Stimulated activated CD8-positive, alpha-beta memory T cell treated with anti-CD3 and anti-CD28 coated beads, Interleukin-15, amount 100 ng/mL, for 1 hour (primary cell): ENCODE measurements at places on chromosomes 4 and X.

GRCh38 chr4:39324446-39324845, 41.7 kb downstream of the RFC1 start:
- no peak for DNase-seq

DNA sequence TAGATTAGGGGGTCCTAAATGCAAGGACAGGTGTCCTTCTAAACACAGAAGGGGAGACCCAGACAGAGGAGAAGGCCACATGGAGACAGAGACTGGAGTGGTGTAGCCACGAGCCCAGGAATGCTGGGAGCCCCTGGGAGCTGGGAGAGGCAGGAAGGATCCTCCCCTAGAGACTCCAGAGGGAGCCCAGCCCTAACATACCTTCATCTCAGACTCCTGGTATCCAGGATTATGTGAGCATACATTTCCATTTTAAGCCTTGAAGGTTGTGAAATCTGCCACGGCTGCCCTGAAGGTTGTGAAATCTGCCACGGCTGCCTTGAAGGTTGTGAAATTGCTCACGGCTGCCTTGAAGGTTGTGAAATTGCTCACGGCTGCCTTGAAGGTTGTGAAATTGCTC, 148.4 kb downstream of the ASMT start:
- DNase-seq, result no peak

DNA sequence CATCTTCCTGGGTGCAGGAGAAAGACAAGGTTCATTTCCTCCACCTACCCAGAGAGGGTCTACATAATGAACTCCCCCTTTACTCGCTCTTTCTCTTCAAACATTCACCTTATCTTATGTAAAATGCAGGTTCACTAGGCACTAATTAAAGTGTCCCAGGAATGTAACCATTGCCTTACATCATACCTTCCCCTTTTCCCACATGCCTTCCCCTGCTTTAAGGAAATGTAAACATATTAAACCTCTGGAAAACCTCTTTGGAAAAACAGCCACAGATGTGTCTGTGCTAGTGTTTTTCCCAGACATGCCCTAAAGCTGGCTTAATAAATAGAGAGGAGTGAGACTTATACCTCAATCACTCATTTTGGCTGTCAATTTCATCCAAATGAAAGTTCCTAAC, 15.8 kb downstream of the TBC1D9 start:
- DNase-seq, result no peak

- DNase-seq, result no peak
Observed at GRCh38 chr4:43234626-43235415, 342.3 kb downstream of the GRXCR1 start.

DNA sequence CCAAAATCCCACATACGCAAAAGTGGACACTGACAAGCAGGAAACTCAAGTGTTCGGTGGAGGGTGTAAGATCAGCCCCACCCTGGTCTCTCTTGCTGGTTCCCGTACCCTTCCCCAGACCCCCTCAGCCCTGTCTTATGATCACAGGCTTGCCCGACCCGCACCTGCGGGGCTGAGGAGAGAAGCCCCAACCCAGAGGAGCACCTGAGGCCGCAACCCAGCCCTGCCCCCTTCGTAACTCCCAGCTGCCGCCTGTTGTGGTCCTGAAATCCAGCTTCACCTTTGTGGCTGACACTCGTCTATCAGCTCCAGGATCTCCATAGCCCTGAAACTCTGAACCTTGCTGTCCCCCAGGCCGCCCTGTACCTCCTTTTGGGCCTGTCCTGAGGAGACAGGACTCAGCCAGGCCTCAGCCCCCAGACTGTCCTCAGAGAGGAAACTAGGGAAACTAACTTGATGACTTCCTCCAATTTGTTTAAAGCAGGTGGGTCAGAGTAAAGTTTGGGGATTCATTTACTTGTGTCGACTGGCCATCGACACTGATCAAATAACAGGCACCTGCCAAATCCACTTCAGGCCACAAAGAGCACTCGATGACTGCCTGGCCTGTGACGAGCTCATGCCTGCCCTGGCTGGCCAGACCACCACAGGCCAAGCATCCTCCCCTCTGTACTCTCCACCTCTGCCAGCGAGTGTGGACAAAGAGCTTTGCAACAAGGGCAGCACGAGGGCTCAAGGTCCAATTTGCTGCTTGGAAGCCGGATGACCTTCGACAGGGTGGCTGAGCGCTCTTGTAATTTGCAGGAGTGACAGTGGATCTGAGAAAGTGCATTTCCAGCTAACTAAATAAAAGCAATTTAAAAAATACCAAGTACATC, 19.3 kb downstream of the DCTD start:
- no peak for DNase-seq

DNA sequence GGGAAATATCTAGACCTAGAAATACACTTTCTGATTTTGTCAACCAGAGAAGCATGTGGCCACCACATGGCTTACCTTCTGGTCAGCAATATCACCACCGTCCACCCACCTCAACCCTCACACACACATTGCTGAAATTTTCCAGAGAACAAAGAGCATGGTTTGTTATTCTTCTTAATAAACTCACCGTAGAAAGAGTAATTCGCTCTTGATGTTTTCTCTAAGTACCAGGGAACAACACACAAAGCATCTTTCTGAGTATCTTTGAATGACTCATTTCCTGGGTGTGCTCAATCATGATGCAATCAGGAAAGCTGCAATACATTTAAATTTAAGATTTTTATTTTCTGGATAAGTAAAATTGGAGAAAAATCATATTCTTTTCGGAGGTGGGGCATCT, 24.7 kb upstream of the LRAT start:
- no peak for DNase-seq

GRCh38 chrX:103376118-103376978, at the start of gene BEX3:
Gene BEX3 (plus strand): TSS chrX:103376538. CDS start chrX:103377522, 984 bp downstream.
- no peak for DNase-seq

- no peak for DNase-seq
Observed at GRCh38 chr4:128354205-128354821, 66.7 kb upstream of the PGRMC2 start.

DNA sequence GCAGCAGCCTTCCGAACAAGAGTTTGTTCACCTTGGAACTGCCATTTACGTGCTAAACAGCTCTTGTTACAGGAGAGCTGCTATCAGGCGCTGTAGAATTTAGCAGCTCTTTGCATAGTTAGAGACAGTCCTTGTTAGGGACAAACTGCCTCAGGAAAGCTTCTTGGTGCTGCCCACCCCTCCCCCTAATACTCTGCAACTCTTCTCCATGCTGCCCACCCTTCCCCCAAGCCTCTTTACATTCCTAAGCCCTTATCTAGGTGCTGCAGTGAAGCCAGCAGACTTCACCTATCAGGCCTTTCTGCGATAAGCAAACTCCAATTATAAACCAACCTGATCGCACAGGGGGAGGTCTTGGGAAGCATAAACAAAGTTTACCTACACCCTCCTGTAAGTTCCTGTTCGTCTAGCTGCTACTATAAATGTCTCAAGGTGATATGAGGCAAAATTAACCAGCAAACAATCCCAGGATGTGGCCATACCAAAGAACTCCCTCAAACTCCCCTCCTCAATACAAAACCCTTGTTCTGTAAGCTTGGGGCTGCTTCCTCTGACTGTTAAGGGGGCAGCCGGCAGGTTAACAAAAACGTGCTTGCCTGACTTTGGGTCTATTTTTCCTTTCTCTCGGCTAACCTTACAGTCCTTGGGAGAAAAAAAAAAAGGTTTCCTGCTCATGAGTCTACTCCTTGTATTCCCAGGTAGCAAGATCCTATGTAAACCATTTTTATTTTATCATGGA, 74.0 kb upstream of the GC start:
- no peak for DNase-seq

GRCh38 chrX:15493118-15493962, at the start of gene PIR:
Gene PIR (minus strand): TSS chrX:15493333. CDS start chrX:15491257, 2,076 bp downstream.
- DNase-seq, result peak; percentile 2

DNA sequence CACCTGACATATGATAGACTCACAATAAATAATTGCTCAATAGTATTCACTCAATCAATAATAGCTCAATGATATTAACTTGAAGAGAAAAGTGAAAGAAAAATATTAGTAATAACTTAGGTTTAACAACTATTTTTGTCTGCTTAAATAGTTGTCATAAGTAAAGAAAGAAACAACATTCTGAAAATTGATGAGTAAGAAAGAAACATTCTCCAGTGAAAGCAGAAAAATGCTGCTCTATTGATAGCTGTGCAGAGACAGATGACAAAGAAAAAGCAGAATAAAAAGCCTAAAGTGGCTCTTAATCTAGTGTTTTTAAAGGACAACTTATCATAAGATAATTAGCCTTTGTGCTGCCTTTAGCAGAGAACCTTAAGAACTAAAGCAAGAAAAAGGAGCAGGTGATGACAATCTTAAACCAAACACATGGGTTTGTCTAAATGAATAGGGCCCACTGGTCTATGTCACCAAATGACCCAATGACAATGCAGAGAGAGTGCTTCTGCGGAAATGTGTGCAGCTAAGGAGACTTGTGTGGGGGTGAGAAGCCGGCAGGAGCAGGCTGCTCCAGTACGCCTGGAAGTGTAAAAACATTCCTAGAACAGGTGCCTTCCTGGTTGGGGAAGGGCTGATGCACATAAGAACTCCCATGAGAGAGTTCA, 13.2 kb downstream of the HS3ST1 start:
- no peak for DNase-seq

DNA sequence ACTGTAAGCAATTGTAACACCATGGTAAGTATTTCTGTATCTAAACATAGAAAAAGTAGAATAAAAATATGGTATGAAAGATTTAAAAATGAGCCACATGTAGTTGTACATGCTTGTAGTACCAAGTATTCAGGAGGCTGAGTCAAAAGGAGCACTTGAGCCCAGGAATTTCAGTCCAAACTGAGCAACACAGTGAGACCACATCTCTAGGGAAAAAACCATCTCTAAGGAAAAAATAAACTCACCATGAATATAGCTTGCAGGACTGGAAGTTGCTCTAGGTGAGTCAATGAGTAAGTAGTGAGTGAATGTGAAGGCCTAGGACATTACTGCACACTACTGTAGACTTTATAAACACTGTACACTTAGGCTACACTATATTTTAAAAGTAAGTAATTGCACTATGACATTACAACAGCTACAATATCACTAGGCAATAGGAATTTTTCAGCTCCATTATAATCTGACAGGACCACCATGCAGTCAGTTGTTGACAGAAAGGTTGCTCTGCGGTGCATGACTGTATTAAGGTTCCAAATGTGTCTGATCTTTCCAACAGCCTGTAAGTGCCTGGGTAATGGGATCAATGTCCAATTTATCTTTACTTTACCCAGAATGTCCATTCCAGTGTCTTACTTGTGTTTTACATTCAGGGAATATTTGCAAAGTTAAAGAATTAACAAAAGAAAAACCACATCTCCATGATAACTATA, 28.9 kb upstream of the LRBA start:
- DNase-seq, result no peak

- no peak for DNase-seq
Observed at GRCh38 chrX:132491191-132491590, 2.4 kb upstream of the MBNL3 start.

- no peak for DNase-seq
Observed at GRCh38 chr4:119955256-119955655, 111.4 kb downstream of the MAD2L1 start.

GRCh38 chr4:52249581-52249980, 198.5 kb downstream of the SPATA18 start:
- no peak for DNase-seq

- DNase-seq, result no peak
Observed at GRCh38 chr4:99485212-99485611, 25.6 kb upstream of the C4orf17 start.

DNA sequence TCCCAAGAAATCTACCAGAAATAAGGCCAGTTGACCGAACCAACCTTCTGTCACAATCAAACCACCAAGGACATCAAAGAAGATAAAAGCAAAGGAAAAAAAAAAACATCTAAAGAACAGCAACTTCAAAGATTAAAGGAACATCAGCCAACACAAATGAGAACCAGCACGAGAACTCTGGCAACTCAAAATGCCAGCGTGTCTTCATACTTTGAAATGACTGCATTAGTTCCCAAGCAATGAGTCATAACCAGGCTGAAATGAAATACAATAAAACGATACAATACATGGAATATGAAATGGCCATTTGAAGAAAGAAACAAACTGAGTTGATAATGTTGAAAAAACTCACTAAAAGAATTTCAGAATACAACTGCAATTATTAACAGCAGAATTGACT, 611.6 kb upstream of the GRIA3 start:
- DNase-seq, result no peak

DNA sequence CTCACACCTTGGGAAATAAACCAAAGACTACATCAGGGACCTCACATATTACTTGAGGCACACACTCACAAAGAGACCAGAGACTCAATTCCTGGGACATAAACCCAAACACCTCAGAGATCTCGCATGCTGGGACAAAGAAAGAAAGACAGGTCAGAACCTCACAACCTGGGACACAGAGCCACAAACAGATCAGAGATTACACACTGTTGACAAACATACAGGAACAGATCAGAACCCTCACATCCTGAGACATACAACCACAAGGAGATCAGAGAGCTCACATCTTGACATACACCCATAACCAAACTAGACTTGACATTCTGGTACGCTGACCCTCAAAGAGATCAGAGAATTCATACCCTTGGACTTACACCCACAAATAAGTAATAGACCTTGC, 17.3 kb downstream of the SUV39H1 start:
- DNase-seq, result no peak

- no peak for DNase-seq
Observed at GRCh38 chr4:124097447-124097846, 615.1 kb downstream of the ANKRD50 start.

GRCh38 chrX:110156167-110156754, 153.3 kb downstream of the TMEM164 start:
- no peak for DNase-seq

- peak; percentile 6 for DNase-seq
Observed at GRCh38 chr4:7646384-7647061, 211.8 kb upstream of the PSAPL1 start.

DNA sequence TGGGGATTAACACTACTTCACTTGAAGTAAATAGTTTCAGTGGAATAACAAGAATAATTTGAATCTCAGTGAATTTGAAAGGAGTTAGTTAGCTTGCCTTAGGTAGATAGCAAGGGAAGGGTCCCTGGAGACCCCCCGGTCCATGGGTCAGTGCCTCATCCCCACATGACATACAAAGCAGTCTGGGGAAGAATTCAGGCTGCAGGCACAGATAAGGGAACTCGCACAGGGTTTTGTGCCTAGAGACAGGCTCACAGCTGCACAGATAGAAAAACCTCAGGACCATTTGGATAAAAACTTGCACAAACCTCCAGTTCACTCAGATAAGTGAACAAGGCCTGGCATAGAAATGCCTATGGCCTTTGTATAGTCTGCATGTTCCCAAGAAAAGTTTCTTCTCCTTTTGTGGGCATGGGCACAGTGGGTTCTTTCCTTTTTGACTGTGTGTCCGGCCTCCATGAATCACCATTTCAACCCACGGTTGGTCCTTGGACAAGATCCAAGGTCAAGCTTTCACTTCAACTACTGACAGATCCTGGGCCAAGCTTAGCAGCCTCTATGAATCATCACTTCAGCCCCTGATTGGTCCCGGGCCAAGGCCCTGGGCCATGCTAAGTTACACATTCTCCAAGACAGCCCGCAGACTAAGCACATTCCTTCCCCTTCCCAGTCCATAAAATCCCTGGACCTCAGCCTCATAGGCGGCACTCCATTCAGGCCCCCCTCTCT, 108.3 kb upstream of the KLHL4 start:
- DNase-seq, result no peak

- no peak for DNase-seq
Observed at GRCh38 chr4:10011885-10012284, 9.4 kb downstream of the SLC2A9 start.

- no peak for DNase-seq
Observed at GRCh38 chrX:136778020-136778419, 2.7 kb downstream of the ARHGEF6 start.

- DNase-seq, result no peak
Observed at GRCh38 chr4:8176547-8177399, 18.2 kb upstream of the ABLIM2 start.
